NCI-H226 (cell line): ENCODE measurements at places on chromosomes 3 and 15.

- DNase-seq: no peak
Measured at GRCh38 chr3:87979527-87979926, 79.3 kb downstream of the CGGBP1 start.

DNA sequence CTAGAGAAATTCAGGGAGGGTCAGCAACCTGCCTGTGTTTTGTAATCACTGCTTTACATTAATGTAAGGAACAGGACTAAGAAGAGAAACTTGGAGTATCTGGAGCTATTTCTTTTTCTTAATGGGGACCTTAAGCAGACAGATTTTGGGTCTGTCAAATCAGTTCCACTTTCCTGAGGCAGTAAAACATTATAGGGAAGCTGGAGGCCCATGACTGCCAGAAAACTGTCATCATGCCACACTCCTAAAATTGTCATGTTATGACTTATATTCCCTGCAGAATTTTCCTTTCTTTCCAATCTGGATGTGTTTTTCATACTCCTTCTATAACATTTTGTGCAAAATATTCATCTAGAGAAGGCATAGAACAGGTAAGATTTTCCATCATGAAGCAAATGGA, 28.8 kb downstream of the DGKG start:
- no peak for DNase-seq

DNA sequence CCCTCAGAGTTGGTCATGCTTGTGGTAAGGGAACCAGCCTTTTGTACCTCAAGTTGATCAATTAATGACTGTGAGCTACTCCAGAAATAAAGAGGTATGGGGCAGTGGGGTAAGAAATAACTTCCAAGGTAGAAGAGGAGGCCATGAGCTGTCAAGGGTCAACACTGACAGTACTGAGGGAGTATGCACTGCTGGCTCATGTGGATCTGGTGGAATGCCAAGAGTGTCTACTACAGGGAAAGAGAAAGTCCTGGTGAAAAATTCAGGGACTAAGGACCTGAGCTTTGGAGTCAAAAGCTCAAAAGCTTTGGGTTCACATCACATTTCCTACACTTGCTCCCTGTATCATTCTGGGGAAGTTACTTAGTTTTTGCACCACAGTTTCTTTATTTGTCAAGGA, 154.9 kb downstream of the SEMA6D start:
- no peak for DNase-seq

DNA sequence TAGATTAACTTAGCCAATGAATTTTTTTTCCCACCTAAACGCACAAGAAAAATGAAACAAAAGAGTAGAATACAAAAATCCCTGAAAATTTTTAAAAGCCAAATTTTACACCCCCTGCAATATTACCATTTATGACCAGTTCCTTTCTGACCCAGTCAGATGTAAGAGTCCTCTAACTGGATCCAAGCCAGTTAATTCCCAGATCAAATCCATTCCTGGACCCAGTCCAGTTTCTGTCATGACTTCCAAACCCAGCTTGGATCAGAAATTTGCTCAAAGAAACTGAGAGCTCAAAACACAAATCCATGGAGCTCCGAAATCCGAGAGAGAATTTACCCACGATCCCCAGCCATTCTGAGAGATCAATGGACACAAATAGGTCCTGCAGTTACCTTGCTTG, 17.0 kb upstream of the ALDH1L1 start:
- DNase-seq: no peak

DNA sequence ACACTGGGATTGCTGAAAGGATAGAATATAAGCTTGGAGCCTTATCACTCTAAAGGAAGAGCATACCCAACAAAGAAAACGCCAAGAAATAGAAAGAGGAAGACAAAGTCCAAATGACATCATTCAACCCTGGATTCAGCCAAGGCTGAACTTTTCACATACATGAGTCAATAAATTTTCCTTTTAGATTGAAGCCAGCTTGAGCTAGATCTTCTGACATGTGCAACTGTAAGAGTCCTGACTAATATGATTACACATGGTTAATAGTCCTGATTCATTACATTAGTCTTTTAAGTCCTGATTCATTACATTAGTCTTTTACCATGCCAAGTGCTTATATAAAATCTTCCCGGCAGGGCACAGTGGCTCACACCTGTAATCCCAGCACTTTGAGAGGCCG, 13.6 kb upstream of the DENND6A start:
- peak; percentile 85 for DNase-seq

DNA sequence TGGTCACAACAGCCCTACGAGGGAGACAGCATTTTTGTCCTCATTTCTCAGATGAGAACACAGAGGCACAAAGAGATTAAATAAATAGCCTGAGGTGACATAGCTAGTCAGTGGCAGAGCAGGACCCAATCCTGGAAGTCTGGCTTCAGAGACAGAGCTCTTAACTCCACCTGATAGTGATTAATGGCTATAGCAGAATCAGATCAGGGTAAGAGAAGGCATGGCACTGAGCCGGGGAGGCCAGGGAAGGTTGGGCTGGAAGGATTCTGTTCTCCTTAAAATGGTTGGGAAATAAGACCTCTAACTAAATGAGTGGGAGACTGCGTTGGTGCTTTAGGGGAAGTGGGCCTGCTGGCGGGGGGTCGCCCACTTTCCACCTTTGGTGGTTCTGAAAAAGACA, 104.5 kb downstream of the VGLL4 start:
- DNase-seq: no peak

DNA sequence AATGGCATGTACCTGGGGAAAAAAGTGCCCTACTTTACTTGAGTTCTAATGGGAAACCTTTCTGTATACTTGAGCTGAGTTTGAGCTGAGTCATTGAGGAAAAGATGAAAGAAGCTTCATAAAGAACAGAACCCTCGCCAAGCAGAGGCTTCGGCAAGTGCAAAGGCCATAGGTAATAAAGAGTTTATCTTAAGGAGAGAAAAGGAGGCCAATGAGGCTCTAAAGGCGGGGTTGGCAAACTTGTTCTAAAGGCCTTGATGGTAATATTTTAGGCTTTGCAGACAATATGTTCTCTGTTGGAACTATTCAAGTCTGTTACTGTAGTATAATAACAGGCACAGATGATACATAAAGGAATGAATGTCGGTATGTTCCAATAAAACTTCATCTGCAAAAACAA, 17.6 kb upstream of the TRAT1 start:
- no peak for DNase-seq

DNA sequence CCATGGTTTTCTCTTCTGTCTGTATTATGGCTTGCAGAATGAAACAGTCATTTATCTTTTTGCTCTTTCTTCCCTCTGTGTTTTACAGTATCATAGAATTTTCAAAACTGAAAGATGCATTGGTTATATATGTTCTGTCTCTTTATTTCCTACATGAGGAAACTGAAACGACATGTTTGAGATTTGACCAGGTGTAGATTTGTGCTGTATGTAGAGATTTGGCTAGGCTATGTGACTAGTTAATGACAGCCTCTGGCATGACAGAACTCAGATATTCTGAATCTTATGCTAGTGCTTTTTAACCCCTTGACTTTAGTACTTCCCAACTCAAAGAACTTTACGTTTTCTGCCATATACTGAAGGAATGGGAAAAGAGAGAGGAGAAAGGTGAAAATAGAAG, 151.0 kb downstream of the TCF12 start:
- DNase-seq: no peak

DNA sequence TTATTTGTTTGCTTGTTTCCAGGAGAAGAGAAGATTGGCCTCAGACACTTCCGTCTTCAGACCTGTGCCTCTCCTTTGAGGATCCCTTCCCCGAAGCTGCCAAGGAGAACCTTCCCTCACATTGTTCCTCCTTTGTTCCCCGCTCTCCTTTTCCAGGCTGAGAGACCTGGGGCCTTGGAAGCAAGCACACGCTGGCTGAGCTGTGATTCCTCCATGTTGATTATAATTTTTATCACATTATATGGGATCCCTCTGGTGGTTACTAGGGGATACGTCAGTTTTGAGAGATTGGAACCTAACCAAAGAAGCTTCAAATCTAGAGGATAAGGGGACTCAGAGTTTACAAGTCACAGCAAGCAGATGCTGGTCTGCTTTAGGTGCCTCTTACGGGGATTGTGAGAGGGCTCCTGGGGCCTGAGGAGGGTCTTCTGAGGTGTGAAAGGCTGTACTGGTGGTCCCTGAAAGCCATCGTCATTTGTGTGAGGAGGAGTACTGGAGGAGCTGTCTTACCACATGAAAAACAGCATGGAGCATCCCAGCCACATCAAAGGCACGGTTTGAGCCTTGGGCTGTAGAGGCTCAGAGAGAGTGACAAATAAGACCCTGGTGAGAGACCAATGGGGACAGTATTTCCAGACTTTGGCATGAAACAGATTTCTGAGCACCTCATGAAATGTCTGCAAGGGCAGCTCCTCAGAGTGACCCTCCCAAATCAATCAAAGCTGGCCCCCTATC, 760.1 kb upstream of the CFAP20DC start:
- peak; percentile 11 for DNase-seq

DNA sequence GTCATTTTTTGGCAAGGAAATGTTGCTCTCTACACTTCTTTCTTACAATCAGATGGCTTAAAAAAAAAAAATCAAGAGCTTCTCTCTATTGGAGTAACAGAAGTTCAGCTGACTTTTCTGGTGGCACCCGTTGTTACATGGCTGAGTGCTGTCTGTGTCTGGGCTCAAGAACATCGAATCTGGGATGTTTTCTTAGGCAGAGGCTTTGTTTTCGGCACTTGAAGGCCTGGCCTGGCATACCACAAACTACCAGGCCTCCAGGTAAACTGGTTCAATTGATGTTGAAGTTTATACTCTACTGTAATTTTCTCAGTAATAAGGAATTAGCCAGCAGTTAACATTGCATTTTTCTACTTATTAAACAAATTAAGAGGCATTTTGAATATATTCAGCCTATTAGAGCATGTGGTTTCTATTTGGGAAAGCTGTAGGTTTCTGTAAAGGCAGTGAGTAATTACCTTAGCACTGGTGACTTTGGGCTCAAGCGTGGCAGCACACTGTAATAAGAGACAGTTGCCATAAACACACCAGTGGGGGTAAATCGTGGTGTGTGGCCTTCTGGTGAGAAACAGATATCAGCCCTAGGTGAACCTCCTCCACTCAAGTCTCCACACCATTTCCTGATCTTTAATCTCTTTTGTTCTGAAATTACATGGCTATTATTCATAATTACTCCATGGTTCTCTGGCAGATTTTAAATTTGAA, 544.7 kb downstream of the MECOM start:
- no peak for DNase-seq

GRCh38 chr3:61956236-61956635, 394.9 kb downstream of the PTPRG start:
- no peak for DNase-seq

GRCh38 chr3:128112357-128112968, 11.1 kb downstream of the RUVBL1 start:
- peak; percentile 54 for DNase-seq

- DNase-seq: peak; percentile 76
Measured at GRCh38 chr3:172626021-172626640, 84.7 kb downstream of the NCEH1 start.

DNA sequence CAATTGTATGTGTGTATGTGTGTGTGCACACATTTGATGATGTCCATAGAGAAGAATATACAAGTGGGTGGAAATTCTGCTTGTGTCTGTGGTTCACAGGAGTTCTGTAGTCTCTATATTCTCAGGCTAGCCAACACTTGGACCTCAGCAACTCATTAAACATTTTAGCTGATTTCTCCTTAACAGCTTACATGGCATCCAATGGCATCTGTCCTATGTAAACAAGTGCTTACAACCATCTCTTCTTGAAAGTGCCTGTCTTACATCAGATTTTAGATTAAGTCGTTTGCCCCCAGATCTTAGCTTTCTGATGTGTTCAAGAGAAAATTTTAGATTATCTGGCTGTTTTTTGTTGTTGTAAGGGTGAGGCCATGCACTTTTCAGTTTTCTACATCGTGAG, 29.0 kb downstream of the ZNF662 start:
- DNase-seq: no peak

DNA sequence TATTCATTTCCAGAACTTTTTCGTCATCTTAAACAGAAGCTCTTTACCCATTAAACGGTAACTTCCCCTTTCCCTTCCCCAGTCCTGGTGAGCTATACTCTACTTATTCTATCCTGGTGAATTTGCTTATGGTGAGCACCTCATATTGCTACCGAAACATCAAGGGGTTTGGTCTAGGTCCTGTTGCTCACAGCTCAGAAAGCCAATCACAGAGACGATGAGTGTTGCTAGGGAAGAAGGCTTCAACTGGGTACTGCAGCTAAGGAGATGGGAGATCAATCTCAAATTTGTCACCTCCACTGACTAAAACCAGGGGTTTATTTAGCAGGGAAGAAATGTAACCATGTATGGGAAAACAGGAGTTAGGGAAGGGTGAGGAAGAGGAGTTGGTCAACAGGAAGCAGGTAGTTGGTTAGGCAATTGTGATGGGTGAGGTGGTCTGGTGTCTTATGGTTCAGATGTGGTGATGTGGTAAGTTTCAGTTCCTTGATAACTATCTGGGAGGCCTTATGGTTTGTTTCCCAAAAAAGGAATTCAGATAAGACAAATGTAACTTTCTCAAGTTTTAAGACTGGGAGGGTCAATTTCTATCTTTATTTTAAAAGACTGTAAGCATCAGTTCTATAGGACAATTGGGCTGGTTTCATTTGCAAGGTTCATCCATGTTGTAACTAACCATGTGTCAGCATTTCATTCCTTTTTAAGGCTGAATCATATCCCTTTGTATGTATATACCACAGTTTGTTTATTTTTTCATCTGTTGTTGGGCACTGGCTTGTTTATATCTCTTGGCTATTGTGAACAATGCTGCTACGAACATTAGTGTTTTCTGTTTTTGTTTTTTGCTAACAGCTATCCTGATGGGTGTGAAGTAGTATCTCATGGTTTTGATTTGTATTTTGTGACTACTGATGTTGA, 24.3 kb downstream of the ARHGAP11B start:
- DNase-seq: no peak

- no peak for DNase-seq
Measured at GRCh38 chr3:143600756-143601718, 247.2 kb downstream of the SLC9A9 start.

GRCh38 chr3:108791473-108791872, 31.1 kb upstream of the TRAT1 start:
- no peak for DNase-seq

GRCh38 chr3:125142940-125143339, 69.6 kb downstream of the SLC12A8 start:
- no peak for DNase-seq

GRCh38 chr3:97860364-97860763, 38.6 kb downstream of the CRYBG3 start:
- no peak for DNase-seq

DNA sequence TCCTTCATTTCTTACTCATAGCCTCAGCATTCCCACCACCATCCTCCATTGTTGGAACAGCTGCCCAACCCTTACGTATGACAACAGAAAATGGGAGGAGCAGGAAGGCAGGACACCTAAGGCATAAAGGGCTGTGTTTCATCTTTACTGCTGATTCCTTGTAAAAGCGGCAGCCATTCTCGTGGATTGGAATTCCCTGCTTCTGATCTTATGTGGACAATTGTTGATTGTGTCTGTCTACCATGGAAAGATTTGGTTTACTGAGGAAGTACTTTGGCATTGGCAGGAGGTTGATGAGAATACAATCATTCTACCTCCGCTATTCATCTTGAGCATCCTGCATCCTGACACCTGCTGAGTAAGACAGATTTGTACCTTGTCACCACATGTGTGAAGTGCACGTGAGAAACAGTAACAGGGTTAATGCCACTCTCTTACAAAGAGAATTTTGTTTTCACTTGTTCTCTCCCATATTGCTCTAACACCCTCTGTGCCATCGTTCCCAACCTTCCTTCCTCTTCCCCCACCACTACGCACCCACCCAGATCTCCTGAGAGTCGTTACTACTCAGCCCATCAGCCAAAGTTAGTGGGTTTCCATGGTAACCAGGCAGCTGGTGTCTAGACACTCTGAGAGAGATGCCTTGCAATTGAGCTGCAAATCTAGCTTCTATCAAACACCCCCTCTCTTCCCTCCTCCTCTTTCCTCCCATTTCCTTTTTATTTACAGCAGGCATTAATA, 75.7 kb downstream of the GAP43 start:
- DNase-seq: no peak
